ENCODE measurements at places on chromosomes 6 and 20. TPM values are rescaled to one million over a fixed set of nuclear protein-coding genes. Genes with fewer than 3 reads are reported as not detected.

- no peak for DNase-seq
Measured at GRCh38 chr6:15930207-15930606, 198.7 kb upstream of the MYLIP start.

GRCh38 chr20:64188091-64188490 lies 23.8 kb downstream of the MYT1 start:
- no peak for DNase-seq

- no peak for DNase-seq
Measured at GRCh38 chr6:39208223-39208739, 21.0 kb downstream of the KCNK5 start.

GRCh38 chr6:20681243-20681684 lies 147.0 kb downstream of the CDKAL1 start:
- DNase-seq, result no peak

DNA sequence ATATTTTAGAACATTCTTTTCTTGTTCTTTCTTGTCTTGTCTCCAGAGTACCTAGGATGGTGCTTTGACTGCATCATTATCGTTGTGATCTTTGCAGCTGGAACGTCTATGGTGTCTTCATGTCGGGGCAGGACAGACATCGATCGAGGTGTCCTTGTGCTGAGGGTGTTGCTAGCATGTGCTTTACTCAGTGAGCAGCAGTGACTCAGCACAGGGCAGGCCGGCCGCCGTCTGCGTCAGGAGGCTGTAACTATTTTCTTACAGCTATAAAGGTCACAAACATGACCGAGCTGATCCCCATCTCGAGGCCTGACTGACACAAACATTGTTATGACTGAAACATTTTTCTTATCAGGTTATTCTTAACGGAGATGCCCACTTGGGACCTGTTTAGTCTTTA lies 14.9 kb upstream of the CTCFL start:
- DNase-seq, result no peak

- no peak for DNase-seq
Measured at GRCh38 chr6:46079061-46079460, 50.7 kb upstream of the ENPP4 start.

DNA sequence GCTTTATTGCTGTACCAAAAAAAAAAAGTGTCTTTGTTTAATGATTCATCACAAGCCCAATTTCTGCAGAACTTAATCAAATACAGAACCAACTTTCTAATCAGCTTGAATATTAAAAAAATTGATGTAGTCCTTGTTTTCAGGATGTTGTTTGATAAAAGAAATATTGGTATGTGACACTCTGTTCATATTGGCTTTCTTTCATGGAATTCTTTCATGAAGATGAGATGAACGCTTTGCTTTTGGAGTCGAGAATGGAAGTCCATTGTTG lies 184.3 kb downstream of the ZNF217 start:
- DNase-seq, result no peak

DNA sequence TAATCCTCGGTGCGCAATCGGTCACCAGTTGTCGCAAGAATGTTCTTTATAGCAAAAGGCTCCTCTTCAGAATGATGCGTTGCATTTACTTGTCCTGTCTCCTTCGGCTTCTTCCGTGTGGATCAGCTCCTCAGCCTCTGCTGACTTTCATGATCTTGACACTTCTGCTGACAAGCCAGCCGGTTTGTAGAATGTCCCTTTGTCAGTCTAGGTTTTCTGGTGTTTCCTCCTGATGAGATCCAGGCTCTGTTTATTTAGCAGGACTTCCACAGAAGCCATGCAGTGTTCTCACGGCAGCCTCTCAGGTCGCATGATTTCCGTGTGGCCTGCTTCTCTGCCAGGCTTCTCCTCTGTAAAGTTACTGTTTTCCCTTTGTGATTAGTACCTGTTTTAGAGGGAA lies 66.9 kb downstream of the STX11 start:
- no peak for DNase-seq

- DNase-seq, result no peak
Measured at GRCh38 chr6:617456-618100, 39.3 kb downstream of the HUS1B start.

DNA sequence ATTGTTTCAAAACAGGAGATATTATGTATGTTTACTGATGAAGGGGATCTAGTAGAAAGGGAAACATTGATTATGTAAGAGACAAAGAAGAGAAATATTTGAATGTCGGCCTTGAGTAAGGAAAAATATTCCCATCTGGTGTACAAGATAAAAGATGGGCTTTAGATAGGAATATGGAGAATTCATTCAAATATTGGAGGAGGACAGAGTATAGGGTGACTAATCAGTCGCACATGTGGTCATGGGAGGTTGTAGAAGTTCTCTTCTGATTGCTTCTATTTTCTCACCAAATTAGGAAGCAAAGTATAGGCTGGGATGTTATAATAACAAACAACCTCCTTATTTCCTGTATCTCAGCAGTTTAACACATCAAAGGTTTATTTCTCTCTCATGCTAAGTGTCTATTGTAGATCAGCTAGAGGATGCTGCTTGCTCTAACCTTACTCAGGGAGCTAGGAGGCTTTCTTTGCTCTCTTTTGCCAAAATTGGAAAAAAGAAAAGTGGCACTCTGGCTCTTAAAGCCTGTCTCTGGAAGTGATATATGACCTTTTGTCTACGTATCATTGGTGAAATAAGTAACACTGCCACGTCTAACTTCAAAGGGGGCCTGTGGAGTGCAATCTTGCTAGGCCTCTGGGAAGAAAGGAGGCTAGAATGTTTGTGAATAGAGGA lies 1.2 kb upstream of the HDDC2 start:
- no peak for DNase-seq

- DNase-seq, result no peak
Measured at GRCh38 chr20:16106191-16106849, 466.9 kb downstream of the KIF16B start.

- DNase-seq, result no peak
Measured at GRCh38 chr6:373773-374724, 17.5 kb upstream of the IRF4 start.

GRCh38 chr6:57313711-57314471 lies 3.5 kb upstream of the PRIM2 start:
- no peak for DNase-seq

DNA sequence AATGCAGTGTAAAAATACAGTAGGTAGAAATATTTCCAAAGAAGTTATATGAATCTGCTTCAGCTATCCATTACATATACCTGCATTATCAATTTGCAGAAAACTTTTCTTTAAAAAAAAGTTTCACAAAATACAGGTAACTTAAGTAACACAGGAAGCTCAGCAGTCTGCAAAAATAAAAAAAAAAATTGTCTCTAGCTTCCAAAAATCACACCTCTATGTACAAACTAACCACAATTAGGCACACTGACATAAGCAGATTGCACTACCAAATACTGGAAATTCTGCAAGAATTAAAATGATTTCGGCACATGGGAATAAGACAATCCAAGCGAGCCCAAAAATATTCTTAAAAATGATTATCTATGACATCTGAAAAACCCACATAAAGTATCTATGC lies 41.2 kb downstream of the ME1 start:
- DNase-seq, result no peak

GRCh38 chr6:170177772-170178560 lies 112.9 kb downstream of the DLL1 start:
- DNase-seq, result no peak

GRCh38 chr20:11267131-11267761 lies 593.4 kb upstream of the JAG1 start:
- no peak for DNase-seq

- peak; percentile 31 for DNase-seq
Measured at GRCh38 chr6:83430611-83431544, at the start of gene ME1. Gene ME1 (minus strand): TSS chr6:83431051. CDS start chr6:83430954, 97 bp downstream.

- DNase-seq, result no peak
Measured at GRCh38 chr6:44422531-44422930, 35.0 kb downstream of the CDC5L start.

DNA sequence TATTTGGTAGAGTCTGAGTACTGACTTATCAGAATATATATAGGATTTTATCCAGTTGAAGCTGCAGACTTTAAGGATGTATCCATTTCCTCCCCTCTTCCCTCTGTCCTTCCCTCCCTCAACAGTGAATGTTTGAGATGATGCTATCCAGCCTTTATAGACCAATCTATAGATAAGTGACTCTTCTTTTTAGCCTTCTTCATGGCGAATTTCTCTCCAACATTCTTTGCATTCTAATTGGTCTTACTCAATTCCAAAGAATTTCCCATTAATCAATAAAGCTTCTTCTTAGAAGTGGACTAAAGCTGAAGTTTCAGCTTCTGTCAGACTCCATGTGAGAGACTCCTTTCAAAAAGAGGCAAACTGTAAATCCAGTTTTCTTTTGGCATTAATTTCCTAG lies 99.3 kb downstream of the AIG1 start:
- DNase-seq, result no peak

The WFDC10B gene
- total RNA-seq, result not detected

The MYLK2 gene
- total RNA-seq, result 0.31 TPM

The VSTM2L gene
- total RNA-seq, result not detected

The SNRPB gene
- total RNA-seq, result 232 TPM

The DLL1 gene
- 15.8 TPM for total RNA-seq

The RBM24 gene
- total RNA-seq, result not detected

The PANK2 gene
- total RNA-seq, result 76.6 TPM

The VIP gene
- total RNA-seq, result not detected

The NKX2-4 gene
- not detected for total RNA-seq

The MUC21 gene
- total RNA-seq, result not detected

Data from activated naive CD8-positive, alpha-beta T cell treated with anti-CD3 and anti-CD28 coated beads, Interleukin-2, amount 10 ng/mL, durations not matched to agents 7 days and 5 days (primary cell).